ENCODE measurements at places on chromosomes 5 and 9.

GRCh38 chr9:109894473-109894872 lies 114.5 kb downstream of the PALM2AKAP2 start:
- no peak for DNase-seq

GRCh38 chr9:94993160-94993820 lies 266.8 kb downstream of the AOPEP start:
- no peak for DNase-seq

- no peak for DNase-seq
Observed at GRCh38 chr9:27784847-27785713, 211.8 kb upstream of the C9orf72 start.

- DNase-seq = no peak
Observed at GRCh38 chr5:41637869-41638268, 127.5 kb upstream of the PLCXD3 start.

DNA sequence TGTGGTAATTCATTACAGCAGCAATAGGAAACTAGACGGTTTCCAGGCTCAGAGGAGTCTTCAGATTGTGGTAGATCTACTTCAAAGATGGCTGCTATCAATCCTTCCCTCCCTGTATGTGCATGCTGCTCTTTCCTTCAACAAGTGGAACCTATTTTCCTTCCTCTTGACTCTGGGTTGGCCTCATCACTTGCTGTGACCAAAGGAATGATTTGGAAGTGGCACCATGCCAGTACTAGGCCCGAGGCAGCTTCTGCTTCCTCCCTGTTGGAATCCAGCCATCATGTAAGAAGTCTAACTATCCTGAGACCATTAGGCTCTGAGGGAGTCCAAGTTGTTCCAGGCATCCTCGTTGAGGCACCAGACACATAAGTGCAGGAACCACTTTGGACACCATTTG lies 46.5 kb upstream of the MCTP1 start:
- no peak for DNase-seq

GRCh38 chr9:84597131-84597530 lies 72.4 kb upstream of the NTRK2 start:
- no peak for DNase-seq

DNA sequence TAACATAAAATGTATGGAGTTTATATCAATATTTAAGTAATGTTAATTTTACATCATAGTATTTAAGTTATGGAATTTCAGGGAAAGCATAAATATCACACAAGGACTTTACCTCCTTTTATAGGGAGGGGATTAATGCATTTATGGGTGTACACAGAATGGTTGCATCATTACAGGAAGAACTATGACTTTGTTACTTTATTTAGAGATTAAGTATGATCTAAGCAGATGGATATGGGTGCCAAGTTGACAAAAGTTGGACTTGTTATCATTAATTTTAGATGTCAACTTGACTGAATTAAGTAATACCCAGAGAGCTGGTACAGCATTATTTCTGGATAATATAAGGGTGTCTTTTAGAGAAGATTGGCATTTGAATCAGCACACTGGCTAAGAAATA lies 160.5 kb upstream of the CDH10 start:
- no peak for DNase-seq

GRCh38 chr5:68730220-68730978 lies 363.4 kb upstream of the SLC30A5 start:
- DNase-seq = no peak

Measured in activated naive CD4-positive, alpha-beta T cell (primary cell).